Right kidney (tissue), 9 donors: ENCODE measurements at places on chromosomes 7 and 10.

DNA sequence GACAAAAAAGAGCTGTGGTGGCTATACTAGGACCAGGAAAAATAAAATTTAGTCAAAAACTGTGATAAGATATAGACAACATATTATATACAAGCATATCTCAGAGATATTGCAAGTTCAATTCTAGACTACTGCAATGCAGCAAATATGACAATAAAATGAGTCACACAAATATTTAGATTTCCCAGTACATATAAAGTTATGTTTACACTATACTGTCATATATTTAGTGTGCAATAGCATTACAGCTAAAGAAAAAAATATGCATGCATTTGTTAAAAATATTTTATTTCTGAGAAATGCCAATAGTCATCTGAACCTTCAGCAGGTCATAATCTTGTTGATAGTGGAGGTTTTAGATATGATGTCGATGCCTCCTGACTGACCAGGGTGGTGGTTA lies 72.1 kb downstream of the AKR1C4 start:
- DNase-seq, result no peak

- no peak for DNase-seq
These were observed 487.4 kb downstream of the DNAJB6 start for GRCh38 chr7:157824011-157824818.

GRCh38 chr10:113589201-113589770 lies 36.4 kb downstream of the HABP2 start:
- no peak for DNase-seq

- DNase-seq, result no peak
These were observed 236.4 kb downstream of the COBL start for GRCh38 chr7:51080216-51080615.

DNA sequence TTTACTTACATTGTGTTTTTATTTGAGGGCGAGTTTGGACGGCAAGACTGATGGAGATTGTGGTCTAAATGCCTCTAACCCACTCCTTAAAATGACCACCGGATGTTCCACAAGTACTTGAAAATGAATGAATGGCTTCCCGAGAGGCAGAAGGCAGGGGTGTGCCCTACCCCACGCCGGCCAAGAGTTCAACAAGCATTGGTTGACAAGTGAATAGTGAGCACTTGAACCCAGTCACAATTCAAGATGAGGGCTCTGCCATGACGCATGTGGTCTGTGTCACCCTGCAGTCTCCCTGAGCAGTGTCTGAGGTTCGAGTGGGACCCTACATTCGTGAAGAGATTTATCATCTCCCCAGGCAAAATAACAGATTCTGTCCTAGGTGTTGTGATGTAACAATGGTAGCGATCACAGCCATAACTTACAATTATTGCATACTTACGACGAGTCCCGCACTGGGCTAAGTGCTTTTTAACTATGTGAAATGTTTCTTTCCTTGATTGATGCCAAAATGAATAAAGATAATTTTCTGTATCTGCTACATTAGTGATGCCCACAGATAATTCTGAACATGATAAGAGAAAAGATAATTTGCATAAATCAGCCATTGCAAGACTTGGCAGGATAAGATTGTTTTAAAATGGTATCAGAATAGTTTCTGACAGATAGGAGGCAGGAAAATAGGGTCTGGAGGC lies 305.4 kb downstream of the WDR37 start:
- no peak for DNase-seq

GRCh38 chr7:131281266-131282048 lies 46.2 kb upstream of the MKLN1 start:
- no peak for DNase-seq

DNA sequence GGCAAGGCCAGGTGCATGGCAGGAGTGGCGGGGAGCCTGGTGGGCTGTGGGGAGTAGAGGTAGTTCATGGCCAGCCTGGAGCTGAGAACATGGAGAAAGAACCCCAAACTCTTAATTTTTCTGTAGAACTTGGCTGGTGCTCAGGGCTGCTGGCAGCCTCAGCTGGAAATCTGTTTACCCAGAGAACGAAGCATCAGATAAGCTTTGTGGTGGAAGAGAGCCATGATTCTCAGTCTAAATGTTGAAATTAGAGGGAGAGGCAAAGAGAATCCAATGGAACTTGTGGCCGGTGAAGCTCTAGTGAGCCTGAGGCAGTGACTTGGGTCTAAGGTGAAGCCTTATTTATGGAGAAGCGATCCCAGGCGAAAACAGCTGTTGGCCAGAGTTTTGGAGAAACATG lies 126.4 kb downstream of the CCDC3 start:
- DNase-seq, result no peak

GRCh38 chr10:16545116-16545736 lies 23.5 kb upstream of the C1QL3 start:
- no peak for DNase-seq

DNA sequence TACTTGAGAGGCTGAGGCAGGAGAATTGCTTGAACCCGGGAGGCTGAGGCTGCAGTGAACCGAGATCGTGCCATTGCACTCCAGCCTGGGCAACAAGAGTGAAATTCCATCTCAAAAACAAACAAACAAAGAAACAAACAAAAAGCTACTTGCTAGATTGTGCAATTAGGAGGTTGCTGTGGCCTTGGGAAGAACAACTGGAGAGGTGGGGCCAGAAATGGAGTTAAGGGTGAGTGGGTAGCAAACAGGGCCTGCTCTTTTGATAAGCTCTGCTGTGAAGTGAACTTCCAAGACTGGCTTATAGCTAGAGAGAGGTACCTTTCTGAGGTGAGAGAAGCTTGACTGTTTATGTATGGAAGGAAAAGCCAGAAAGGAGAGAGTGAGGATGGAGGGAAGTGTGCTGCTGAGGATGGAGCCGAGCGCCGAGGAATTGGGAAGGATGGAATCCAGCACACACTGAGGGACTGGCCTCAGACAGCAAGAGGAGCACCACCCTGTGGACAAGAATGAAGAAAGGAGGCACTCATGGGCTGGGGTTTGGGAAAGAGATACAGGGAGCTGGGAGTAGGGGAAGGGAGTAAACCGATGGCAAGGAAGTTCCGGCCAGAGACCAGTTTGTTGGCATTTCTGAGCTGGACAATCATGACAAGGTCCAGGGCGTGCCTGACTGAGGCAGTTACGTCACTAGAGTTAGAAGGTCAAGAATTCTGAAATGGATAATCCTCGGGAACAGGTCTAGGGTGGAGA lies 7.0 kb upstream of the RPEL1 start:
- no peak for DNase-seq
